Activated CD4-positive, alpha-beta memory T cell treated with anti-CD3 and anti-CD28 coated beads, Interleukin-2, amount 10 ng/mL, durations not matched to agents 7 days and 5 days (primary cell): ENCODE measurements at places on chromosomes 7 and 10. TPM values are rescaled to one million over a fixed set of nuclear protein-coding genes. Genes with fewer than 3 reads are reported as not detected.

- H3K27me3 ChIP-seq, result peaks cover 76% of the 10 kb centered on the region
- DNase-seq, result no peak
- H3K4me1 ChIP-seq, result peaks cover 22% of the 10 kb centered on the region
- no peak overlapping the region for H3K27ac ChIP-seq
- H3K4me3 ChIP-seq, result no peak overlapping the region
Observed at GRCh38 chr7:35250941-35251340, 3.0 kb downstream of the TBX20 start.

- H3K4me3 ChIP-seq, result no peak overlapping the region
- H3K27ac ChIP-seq, result no peak overlapping the region
- H3K27me3 ChIP-seq, result peaks cover 11% of the 10 kb centered on the region
- no peaks in the 10 kb centered on the region for H3K4me1 ChIP-seq
- DNase-seq, result no peak
Observed at GRCh38 chr7:116630932-116631671, 40.9 kb upstream of the MET start.

DNA sequence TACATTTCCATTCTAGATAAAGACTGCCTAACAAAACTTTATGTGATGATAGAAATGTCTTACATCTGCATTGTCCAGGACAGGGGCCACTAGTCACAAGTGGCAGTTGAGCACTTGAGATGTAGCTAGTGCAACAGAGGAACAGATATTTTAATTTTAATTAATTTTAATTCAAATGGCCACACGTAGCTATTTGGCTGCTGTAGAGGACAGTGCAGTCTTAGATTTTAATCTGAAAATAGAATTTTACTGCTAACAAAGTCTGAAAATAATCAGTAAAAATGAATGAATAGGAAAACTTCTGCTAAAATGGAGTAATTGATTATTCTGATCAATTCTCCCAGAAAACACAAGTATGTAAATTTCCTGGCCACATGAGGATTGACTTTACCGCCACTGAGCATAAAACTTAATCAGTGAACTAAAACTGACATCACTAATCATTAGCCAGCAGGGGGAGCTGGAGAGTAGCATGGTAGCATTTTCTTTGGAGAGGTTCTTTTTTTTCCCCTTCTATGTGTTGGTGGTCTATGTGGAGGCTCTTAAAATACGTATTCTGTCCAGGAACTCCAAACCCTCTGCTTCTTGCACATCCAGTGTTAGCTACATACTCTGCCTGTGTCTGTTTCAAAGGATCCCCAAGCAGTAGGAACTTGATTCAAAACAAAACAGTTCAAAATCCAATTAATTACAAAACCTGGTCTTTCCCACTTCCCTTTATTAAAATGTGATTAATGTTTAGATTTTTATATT lies 52.1 kb downstream of the TSPAN12 start:
- H3K36me3 ChIP-seq, result no peaks in the 10 kb centered on the region
- H3K27me3 ChIP-seq, result no peaks in the 10 kb centered on the region
- H3K27ac ChIP-seq, result no peak overlapping the region
- peak; percentile 45 for DNase-seq

DNA sequence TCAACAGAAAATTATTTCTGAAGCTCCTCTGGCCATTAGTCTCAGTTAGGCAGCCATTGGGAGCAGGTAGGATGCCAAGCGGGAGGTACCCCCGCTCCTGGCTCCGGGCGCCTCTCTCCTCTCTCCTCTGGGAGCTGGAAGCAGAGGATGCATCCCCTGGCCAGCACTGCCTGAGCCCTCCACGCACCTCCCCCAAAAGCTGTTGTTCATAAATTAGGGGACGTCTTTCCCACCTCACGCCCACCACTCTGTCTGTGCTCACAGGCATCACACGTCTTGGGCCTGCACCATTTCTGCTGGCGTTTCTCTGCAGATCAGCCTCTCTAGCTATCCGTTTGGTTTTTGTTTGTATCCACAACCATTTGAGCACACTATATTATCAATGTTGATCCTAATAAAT lies 609.0 kb upstream of the FOXK1 start:
- H3K27ac ChIP-seq, result no peak overlapping the region
- H3K27me3 ChIP-seq, result no peaks in the 10 kb centered on the region
- no peaks in the 10 kb centered on the region for H3K36me3 ChIP-seq
- no peak overlapping the region for H3K4me3 ChIP-seq

DNA sequence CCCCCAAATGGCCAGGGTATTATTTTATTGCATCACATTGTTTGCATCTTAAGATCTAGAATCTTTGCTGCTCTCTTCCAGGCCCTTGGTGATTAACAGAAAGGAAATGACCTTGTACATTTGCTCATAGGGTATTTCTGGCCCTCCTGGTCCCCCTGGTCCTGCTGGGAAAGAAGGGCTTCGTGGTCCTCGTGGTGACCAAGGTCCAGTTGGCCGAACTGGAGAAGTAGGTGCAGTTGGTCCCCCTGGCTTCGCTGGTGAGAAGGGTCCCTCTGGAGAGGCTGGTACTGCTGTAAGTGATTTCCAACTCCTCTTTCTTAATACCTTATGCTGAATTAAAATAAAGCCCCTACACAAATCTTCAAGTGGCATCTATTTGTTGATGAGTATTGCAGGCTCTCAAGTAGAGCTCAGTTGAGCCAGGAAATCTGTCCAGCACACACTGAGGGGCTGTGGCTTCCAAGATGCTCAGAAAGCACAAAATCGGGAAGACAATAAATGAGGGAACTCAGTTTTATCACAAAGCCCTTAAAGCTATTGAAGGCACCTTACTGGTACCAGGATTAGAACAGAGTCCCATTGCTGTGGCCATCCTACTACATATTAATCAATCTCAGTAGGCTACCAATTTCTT lies 28.2 kb downstream of the COL1A2 start:
- H3K27ac ChIP-seq, result no peak overlapping the region
- peaks cover 7% of the 10 kb centered on the region for H3K27me3 ChIP-seq
- no peaks in the 10 kb centered on the region for H3K36me3 ChIP-seq
- DNase-seq, result no peak
- no peak overlapping the region for H3K4me3 ChIP-seq

GRCh38 chr10:34191406-34191805 lies 623.7 kb downstream of the PARD3 start:
- peaks cover 4% of the 10 kb centered on the region for H3K27me3 ChIP-seq
- H3K4me3 ChIP-seq, result no peak overlapping the region
- H3K27ac ChIP-seq, result no peak overlapping the region
- no peaks in the 10 kb centered on the region for H3K4me1 ChIP-seq
- no peak for DNase-seq
- H3K36me3 ChIP-seq, result no peaks in the 10 kb centered on the region

GRCh38 chr7:123615344-123615743 lies 13.7 kb downstream of the ASB15 start:
- H3K27ac ChIP-seq, result no peak overlapping the region
- DNase-seq, result no peak
- no peaks in the 10 kb centered on the region for H3K36me3 ChIP-seq
- no peaks in the 10 kb centered on the region for H3K4me1 ChIP-seq
- H3K4me3 ChIP-seq, result no peak overlapping the region

GRCh38 chr7:158369290-158369689 lies 218.3 kb downstream of the PTPRN2 start:
- no peaks in the 10 kb centered on the region for H3K36me3 ChIP-seq
- H3K27ac ChIP-seq, result no peak overlapping the region
- H3K4me1 ChIP-seq, result no peaks in the 10 kb centered on the region
- H3K4me3 ChIP-seq, result no peak overlapping the region

- DNase-seq, result no peak
- H3K36me3 ChIP-seq, result peaks cover 34% of the 10 kb centered on the region
- no peak overlapping the region for H3K4me3 ChIP-seq
- H3K27me3 ChIP-seq, result no peaks in the 10 kb centered on the region
Observed at GRCh38 chr10:131933016-131933695, 32.3 kb downstream of the PPP2R2D start.

DNA sequence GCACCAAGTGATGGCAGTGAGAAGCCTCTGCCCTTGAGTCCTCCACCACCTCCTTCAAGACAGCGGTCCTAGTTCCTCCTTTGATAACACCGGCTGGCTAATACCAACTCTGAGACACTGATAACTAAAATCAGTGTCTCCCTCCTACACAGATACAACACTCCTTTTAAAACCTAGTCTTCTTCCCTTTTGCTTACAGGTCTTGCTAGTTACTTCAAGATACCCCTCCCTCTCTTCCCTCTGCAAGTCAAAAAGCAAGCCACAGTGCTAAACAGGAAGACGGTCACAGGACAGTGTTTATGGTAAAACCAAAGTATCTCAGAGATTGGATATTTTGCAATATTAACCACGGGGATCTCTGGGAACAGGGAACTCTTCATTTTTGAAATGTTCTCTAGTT lies 4.6 kb downstream of the AKR1B1 start:
- DNase-seq, result no peak
- H3K27me3 ChIP-seq, result no peaks in the 10 kb centered on the region
- H3K4me1 ChIP-seq, result peaks cover 41% of the 10 kb centered on the region
- H3K36me3 ChIP-seq, result peaks cover 30% of the 10 kb centered on the region
- no peak overlapping the region for H3K4me3 ChIP-seq

DNA sequence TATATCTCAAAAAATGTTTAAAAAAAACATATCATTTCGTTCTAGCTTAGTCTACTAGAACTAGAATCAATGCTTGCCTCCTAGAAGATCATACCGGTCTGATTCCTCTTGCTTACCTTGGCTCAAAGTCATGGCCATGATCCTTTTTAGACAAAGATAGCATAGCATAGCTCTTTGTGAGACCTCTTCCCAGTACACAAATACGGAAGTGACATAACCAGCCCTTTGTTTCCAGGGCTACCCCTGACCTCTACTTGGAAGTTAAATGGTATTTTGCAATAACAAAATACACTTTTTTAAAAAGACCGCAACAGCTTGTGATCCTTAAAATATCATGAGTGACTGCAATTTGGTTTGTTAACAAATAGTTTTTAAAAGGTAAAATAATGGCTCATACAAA lies 130.7 kb upstream of the NOBOX start:
- no peak for DNase-seq
- H3K4me1 ChIP-seq, result peaks cover 8% of the 10 kb centered on the region
- no peaks in the 10 kb centered on the region for H3K36me3 ChIP-seq
- H3K27ac ChIP-seq, result no peak overlapping the region

DNA sequence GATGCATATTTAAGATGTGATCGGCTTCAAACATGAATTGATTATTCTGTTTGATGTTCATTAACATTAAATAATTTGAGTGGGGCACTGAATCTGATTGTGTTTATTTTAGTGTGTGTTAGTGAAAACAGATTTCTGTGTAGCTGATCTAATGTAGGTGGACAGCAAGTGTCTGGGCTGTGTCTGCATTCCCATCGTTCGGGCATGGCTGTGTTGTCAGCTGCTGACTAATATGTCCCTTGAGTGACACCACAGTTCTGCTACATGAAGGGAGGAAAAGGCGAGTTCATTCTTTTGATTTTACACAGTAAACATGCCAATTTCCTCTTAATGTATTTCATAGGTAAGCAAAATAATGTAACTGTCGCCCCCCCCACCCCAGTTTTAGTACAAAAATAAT lies 203.0 kb downstream of the CNTNAP2 start:
- no peaks in the 10 kb centered on the region for H3K36me3 ChIP-seq
- H3K4me3 ChIP-seq, result no peak overlapping the region
- no peaks in the 10 kb centered on the region for H3K27me3 ChIP-seq
- DNase-seq, result no peak
- H3K27ac ChIP-seq, result no peak overlapping the region

- peaks cover 5% of the 10 kb centered on the region for H3K27me3 ChIP-seq
- H3K27ac ChIP-seq, result no peak overlapping the region
- no peaks in the 10 kb centered on the region for H3K4me1 ChIP-seq
- H3K4me3 ChIP-seq, result no peak overlapping the region
- no peaks in the 10 kb centered on the region for H3K36me3 ChIP-seq
Observed at GRCh38 chr10:13853854-13854253, 267.1 kb downstream of the PRPF18 start.

DNA sequence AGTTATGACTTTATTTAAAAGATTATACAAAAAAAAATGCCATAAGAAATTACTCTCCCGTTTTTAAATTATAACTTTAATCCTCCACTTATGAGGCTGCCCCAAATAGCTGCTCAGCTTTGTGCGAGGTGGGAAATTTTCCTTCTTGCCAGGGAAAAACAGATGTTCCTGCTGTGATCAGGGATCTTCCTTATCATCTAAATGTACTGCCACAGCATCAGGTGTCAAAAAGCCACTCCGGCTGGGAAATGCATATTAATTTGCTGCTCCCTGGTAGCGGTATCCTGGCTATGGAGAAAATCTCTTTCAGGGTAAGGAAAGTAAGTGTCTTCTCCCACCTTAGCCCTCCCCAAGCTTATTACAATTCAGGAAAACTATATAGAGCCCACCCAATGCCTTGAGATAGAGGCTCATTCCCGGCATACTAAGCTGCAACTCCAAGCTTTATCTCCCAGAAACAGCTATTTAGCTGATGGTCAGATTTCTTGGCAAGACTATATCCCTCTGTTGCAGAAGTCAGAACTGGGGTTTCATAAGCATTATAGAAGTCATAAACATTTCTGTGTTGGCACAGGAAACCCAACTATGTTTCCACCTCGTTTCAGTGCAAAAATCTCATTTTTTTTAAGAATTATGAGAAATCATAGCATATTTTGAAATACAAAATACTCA lies 360.4 kb downstream of the PARD3 start:
- no peak overlapping the region for H3K4me3 ChIP-seq
- H3K4me1 ChIP-seq, result no peaks in the 10 kb centered on the region
- no peak for DNase-seq
- no peaks in the 10 kb centered on the region for H3K27me3 ChIP-seq

- H3K27me3 ChIP-seq, result no peaks in the 10 kb centered on the region
- H3K27ac ChIP-seq, result no peak overlapping the region
- H3K4me3 ChIP-seq, result no peak overlapping the region
- no peaks in the 10 kb centered on the region for H3K4me1 ChIP-seq
Observed at GRCh38 chr7:156195276-156195675, 383.0 kb upstream of the SHH start.

DNA sequence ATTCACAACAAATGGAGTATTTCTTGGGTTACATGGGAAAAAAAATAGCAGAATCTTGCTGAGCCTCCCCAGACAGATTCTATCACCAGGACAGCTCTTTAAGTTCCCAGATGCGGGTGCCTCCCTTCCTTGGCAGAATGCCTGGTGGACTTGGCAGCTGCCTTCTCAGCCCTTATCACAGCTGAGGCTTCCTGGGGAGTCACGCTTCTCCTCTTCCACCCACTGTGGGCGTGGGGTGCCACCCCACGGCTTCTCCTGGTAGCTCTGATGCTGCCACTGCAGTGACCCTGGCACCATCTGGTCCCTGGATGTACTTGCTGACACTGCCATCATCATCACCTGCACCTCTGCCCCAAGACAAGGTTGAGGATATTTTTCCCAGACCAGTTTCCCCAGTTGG lies 16.2 kb upstream of the NME8 start:
- peaks cover 17% of the 10 kb centered on the region for H3K27me3 ChIP-seq
- H3K4me1 ChIP-seq, result peaks cover 3% of the 10 kb centered on the region
- H3K4me3 ChIP-seq, result no peak overlapping the region

- H3K4me3 ChIP-seq, result no peak overlapping the region
- H3K36me3 ChIP-seq, result no peaks in the 10 kb centered on the region
- no peak overlapping the region for H3K27ac ChIP-seq
- H3K4me1 ChIP-seq, result no peaks in the 10 kb centered on the region
- DNase-seq, result no peak
Observed at GRCh38 chr7:70997261-70997660, 134.7 kb upstream of the GALNT17 start.

- H3K27ac ChIP-seq, result no peak within 1 kb of the TSS
- no peak for DNase-seq
- H3K36me3 ChIP-seq, result no peaks in the 10 kb centered on the region
- peaks cover 3% of the 10 kb centered on the region for H3K4me1 ChIP-seq
Observed at GRCh38 chr10:61452655-61453641, at the start of gene TMEM26. TMEM26 (minus strand) TSS chr10:61453381; CDS start chr10:61453081, 300 bp downstream.

MKX gene
- total RNA-seq, result 0.23 TPM

OR2A5 gene
- total RNA-seq, result not detected

TMEM184A gene
- total RNA-seq, result not detected

CPN1 gene
- not detected for total RNA-seq

ACHE gene
- 0.13 TPM for total RNA-seq

NDUFB8 gene
- 315 TPM for total RNA-seq

GIMAP8 gene
- total RNA-seq, result 25.1 TPM
